ENCODE measurements at places on chromosomes 7 and 10.
A peak's percentile ranks its signal among the peaks of the same experiment; 100 is the strongest.

- peak; percentile 43 for DNase-seq
Observed at GRCh38 chr7:33109758-33110238, 594 bp upstream of the RP9 start.

DNA sequence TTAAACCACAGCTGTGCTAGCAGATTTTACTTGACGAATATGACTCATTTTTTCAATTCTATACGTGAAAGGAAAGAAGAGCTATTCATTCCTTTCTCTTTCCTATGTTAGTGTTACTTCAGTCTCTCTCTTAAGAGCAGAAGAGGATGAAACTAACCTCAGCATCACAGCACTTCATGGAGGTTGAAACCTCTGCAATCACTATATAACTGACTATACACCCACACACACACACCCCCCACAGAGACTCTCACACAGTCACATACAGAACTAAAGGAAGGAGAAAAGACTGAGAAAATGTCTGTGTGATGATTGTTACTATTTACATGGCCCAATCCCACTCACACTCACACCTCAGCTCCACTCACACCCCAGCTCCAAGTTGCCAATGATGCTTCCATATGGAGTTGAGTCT, 104.2 kb downstream of the KIF20B start:
- DNase-seq, result no peak

- no peak for DNase-seq
Observed at GRCh38 chr7:133021196-133021595, 60.7 kb downstream of the CHCHD3 start.

DNA sequence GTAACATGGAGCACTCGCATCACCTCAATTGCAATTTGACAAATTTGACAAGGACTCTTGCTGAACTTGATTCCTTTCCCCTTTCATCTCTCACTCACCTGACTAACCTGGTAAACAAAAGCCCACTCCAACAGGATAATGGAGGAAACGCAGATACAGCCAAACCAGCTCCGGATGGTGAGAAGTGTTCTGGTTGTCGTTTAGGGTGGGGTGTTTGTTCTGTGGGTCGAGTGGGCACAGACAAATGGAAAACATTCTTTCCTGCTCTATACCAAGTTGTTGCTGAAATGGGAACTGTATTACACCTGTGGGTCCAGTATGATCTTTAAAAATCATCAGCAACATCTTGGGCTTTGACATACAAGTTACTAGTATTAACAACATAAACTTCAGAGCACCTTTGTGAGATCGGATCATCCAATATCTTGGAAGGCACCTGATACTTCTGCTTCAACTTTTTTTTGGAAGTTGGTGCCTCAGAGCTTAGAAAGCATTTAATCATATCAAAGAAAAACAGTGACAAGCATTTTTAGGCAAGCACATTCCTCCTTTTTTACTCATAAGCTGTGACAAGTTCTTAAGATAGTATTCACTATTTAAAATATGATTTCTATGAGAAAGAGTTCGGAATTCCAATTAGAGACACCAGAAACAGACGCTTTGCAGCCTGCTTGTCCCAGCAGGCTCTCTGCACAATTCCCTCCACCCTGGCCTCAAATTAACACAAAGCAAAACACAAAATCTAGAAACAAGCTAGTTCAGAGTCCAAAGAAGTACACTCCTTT, 58.1 kb downstream of the CCDC186 start:
- no peak for DNase-seq

DNA sequence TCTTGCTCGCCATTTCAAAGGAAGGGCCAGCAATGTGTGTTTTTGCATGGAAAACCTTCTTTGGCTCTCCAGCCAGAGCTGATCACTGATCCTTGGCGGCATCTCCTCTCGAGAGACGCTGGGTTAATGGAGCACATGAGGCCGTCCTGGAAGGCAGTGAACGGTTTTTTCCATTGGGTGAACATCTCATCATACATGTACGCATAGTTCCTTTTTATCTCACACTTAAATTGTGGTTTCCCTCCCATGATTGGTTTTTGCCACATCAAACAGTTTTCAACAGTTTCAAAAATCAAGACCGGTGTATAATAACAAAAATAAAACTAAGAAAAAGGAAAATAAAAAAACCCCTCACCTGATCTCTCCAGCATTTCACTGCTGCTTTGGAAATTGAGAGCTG, 276.4 kb downstream of the TCF7L2 start:
- no peak for DNase-seq

DNA sequence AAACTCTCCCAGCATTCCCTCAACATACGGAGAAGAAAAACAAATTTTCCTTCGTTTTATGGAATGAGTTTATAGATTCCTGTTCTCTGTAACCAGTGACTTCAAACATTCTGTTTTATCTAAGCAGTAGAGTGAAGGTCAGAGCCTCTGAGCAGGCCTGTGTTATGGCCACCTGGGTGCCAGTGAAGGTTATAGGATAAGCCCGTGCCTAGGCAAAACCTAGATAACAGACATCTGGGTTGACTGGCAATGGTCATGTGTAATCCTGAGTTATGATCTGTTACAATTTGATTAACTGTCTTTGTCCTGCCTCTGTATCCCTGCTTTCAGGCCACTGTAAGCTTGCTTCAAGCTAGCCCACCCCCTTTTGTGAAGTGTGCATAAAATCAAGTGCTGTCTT, 8.3 kb downstream of the LSM5 start:
- DNase-seq, result no peak

DNA sequence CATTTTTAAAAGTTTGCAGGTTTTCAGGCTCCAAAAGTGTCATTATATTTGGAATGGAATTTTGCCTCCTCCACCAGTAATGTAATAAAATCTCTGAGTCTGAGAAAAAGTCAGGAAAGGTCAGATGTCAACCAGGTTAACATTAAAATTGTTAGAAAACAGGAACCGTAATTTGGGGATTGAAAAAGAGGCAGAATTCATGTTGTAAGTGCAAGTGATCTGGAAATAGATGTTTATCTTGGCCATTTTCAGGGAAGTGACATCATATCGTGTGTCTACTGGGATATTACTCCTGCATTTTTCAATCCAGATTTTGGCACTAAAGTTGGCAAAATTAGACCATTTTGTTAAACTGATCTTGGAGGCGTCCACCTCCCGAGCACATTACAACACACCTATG, 428.5 kb upstream of the MGMT start:
- DNase-seq, result no peak

GRCh38 chr7:141323826-141324225, 227.4 kb upstream of the AGK start:
- no peak for DNase-seq

- no peak for DNase-seq
Observed at GRCh38 chr7:157516311-157516710, 179.5 kb downstream of the DNAJB6 start.

DNA sequence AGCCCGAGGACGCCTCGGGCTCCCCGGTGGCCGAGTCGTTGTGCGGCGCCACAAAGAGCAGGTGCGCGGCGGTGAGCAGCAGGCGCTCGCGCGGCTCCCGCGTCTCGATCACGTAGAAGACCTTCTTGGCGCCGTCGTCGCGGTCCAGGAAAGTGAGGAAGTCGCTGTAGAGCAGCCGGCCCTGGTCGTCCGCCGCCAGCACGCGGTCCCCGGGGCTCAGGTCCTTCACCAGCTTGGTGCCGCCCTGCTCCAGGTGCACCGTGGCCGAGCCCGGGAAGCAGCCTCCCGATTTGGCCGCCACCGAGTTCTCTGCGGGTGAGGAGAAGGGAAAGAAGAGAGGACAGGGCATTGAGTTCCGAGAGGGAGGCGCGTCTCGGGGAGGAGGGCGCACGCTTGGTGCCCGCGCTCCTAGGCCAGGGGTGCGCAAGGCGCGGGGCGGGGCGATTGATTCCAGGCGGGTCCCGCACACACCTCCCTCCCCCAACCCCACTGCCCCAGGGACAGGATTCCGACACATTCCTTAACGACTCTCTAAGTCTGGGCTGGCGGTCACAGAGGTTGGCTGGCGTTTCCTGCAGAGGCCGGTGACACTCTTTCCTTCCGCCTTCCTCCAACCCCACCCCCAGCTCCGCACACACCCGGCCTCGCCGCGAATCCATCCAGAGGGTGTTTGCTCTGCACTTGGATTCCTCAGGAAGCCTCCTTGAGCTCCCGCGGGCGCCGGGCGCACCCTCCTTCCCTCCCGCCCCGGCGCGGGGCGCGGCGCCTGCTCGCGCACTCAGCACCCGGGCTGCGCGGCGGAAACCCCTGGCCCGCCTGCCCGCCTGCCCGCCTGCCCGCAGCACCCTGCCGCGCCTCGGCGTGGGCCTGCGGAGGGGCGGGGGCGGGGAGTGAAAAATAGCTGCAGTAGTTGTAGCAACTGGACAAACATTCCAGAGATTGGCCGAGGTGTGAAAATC, 8.6 kb downstream of the SHH start:
- peak; percentile 91 for DNase-seq
